ENCODE measurements at places on chromosomes 11 and 22.

GRCh38 chr11:11135820-11136476, 217.1 kb downstream of the CSNK2A3 start:
- DNase-seq = no peak

DNA sequence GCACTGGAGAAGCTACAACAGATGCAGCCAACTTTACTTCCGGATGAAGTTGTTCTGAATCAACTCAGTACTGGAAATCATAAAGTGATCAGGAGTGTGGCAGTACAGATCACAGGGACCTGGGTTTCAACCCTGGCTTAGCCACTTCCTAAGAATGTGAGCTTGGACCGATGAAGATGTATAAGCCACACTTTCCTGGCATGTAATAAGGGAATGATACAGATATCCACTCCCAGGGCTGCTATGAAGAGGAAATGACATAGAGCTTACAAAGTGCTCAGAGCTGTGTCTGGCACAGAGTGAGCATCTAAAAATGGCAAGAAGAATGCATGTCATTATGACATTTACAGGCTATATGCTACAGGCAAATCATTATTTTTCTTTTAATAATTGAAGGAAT, 378.7 kb downstream of the NTM start:
- DNase-seq = no peak

GRCh38 chr22:29224859-29225410, 19.2 kb downstream of the EMID1 start:
- no peak for DNase-seq

GRCh38 chr11:78653294-78653909, 78.7 kb upstream of the NARS2 start:
- DNase-seq = no peak

- no peak for DNase-seq
Observed at GRCh38 chr22:50693462-50693861, 20.8 kb downstream of the SHANK3 start.

- DNase-seq = no peak
Observed at GRCh38 chr22:17250380-17251082, 31.3 kb upstream of the ADA2 start.

GRCh38 chr22:23061471-23062280, 8.6 kb upstream of the GNAZ start:
- no peak for DNase-seq

DNA sequence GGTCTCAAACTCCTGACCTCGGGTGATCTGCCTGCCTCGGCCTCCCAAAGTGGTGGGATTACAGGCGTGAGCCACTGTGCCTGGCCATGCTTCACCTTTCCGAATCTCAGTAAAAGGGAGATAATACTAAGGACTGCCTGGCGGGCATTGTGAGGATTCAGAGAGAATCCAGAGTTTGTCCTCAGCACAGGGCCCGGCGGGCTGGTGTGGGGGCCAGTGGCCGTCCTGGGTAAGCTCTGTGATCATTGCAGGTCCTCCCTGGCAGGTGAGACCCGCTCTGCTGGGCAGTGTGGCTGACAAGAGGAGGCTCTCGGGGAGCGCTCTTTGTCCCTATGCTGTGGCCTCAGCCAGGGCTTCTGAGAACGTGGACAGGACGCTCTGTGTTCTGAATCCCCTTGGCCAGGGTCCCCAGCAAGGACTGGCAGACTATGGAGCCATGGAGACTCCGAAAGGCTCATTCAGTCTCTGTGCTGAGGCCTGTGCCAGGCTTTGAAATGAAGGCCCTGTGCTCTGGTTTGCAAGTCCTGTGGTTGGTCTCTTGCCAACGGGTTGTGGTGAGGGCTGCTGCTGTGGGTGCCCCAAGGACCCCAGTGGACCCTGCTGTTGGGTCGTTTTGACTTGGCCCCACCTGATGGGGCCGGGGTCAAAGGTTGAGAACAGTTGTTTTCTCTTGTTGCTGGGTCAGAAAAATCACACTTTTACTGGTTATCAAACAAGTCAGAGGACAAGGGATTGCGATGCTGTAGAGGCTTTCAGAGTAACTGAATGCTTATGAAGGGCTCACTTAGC, 2.1 kb downstream of the TPCN2 start:
- no peak for DNase-seq

GRCh38 chr22:29626497-29627195, 23.2 kb downstream of the NF2 start:
- DNase-seq = no peak

- no peak for DNase-seq
Observed at GRCh38 chr11:35376613-35377012, 42.7 kb downstream of the SLC1A2 start.

GRCh38 chr11:72144807-72145565, 9.5 kb downstream of the FOLR3 start:
- DNase-seq = no peak

All from activated T-cell treated with anti-CD3 and anti-CD28 coated beads for 4 hours (primary cell).